ENCODE measurements at places on chromosomes 3 and 15. TPM values are rescaled to one million over a fixed set of nuclear protein-coding genes. Genes with fewer than 3 reads are reported as not detected.

DNA sequence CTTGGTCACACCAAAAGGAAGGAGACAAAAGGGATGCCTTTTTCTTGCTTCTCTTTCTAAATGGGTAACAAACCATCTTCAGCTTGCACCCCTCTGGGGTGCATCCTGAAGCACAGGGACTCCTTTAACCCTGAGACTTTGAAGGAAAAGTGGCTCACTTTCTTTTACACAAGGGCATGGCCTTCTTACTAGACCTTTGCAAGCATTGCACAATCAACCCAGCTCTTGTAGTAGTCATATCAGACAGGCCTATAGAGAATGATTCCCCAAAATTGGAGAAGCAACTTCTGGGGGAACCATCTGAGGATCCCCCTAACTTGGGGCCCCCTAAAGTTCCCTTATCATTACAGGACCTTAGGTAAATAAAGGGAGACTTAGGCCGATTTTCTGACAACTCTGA lies 56.1 kb upstream of the GK5 start:
- no peak overlapping the region for H3K27ac ChIP-seq
- no peaks in the 10 kb centered on the region for H3K36me3 ChIP-seq
- DNase-seq, result no peak
- no peak overlapping the region for H3K4me3 ChIP-seq
- no peaks in the 10 kb centered on the region for H3K27me3 ChIP-seq

Gene MAP6D1
- total RNA-seq, result 31.3 TPM

DNA sequence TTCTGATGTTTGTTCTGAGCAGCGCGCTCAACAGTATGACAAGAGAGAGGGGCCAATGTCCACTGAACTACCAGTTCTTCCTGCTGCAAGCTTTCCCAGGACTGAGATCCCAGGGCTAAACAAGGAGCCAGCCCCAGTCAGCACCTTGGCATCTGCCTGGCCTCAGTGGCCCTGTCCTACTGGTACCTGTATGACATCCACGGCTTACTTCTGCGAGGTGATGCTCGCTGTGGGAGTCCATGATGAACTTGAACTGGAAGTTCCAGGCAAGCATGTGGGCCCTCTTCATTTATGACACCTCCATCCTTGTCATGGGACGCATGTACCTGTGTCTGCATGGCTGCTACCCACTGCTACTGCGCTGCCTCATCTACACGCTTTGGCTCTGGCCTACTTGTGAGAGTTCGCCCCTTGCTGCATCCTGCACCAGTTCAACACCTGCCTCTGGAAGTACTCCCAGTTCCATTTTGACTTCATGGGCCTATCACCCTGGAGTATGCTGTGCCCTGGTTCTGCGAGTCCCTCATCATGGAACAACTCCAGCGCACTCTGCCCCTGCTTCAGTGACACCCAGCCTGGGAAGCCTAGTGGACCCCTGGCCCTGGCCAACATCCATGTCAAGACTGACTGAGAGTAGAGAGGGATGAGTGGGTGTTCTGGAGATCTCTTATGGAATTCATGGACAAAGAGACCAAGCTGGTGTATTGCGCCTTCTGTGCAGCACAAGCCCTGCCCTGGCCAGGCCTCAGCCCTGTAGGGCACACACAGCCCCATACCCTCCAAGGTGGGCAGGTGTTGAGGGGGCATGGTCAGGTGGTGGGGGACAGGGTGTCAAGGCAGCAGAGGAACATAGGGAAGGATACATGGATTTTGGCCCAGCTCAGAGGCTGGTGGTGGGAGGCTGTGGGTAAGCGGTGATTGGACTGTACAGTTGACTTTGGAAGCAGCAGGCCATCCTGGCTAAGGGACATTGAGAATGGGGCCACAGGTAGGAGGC lies 246.8 kb downstream of the NLGN1 start:
- no peak for DNase-seq
- H3K4me1 ChIP-seq, result peaks cover 2% of the 10 kb centered on the region
- no peak overlapping the region for H3K4me3 ChIP-seq
- H3K27me3 ChIP-seq, result no peaks in the 10 kb centered on the region
- no peaks in the 10 kb centered on the region for H3K36me3 ChIP-seq

DNA sequence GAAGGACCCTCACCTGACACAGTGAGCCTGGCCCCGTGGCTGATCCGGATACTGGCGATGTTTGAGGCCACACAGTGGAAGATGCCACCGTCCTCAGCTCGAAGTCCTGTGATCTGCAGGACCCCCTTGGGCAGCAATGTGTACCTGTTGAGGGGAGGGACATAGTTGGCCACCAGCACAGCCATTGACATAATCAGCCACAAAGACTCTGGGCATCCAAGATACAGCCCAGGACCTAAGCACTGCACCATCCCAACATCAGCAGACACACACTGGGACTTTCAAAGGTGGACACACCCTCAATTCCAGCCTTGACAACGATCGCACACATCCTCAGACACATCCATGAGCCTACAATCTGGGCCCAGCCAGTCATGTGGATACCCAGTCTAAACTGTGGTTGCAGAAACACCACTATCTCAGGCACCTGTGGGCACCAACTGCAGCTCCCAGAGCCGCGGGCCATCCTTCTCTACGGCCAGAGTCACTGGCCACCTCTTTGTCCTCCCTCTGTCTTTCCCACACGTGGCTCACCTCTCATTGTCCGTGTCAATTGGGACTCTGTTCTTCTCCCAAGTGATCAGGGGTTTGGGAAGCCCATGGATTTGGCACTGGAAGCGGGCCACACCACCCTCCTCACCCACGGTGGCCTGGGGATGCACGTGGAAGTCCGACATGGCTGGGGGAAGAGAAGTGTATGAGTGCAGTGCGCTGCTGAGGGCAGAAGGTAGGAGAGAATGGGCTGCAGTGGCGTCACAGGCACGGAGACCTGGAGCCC lies 31.0 kb downstream of the RNU5B-1 start:
- no peak overlapping the region for H3K27ac ChIP-seq
- peaks cover 3% of the 10 kb centered on the region for H3K36me3 ChIP-seq
- H3K4me1 ChIP-seq, result peaks cover 15% of the 10 kb centered on the region
- H3K27me3 ChIP-seq, result no peaks in the 10 kb centered on the region
- no peak for DNase-seq
- H3K4me3 ChIP-seq, result no peak overlapping the region

DNA sequence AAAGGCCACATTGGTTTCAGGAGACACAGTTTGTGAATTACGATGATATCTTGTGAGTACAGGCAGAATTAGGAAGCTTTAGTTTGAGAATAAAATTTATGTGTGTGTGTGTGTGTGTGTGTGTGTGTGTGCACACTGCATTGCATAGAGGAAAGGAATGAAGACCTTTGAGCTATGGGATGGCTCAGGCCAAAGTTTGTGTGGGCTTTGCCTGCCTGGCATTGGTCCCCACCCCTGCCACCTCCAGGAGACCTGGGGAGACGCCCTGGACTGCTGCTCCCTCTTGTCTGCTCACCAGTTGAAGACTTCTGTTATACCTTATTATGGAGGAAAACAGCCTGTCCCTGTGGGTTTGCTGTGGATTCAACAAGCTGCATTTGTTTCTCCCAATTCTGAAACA lies 37.2 kb downstream of the TIGIT start:
- no peak overlapping the region for H3K4me3 ChIP-seq
- no peak for DNase-seq
- H3K4me1 ChIP-seq, result no peaks in the 10 kb centered on the region
- H3K27me3 ChIP-seq, result no peaks in the 10 kb centered on the region

DNA sequence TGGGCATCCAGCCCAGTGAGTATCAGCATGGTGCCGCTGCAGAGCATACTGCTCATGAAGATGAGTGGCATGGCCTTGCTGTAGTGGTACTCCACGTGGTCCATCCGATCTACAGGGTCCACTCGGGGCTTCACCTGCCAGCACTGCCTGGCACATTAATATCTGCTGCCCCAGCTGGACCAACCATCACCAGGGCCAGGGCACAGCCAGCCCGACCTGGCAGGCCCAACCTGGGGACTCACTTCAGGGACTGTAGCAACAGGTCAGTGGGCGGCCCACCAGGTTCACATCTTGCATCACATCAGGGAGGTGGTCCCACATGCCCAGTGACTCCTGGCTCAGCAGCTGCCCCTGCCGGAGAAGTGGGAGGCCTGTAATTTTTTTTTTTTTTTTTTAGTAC lies 48.1 kb downstream of the CDIN1 start:
- H3K27me3 ChIP-seq, result no peaks in the 10 kb centered on the region
- H3K4me1 ChIP-seq, result peaks cover 2% of the 10 kb centered on the region
- H3K4me3 ChIP-seq, result no peak overlapping the region
- DNase-seq, result no peak
- H3K27ac ChIP-seq, result no peak overlapping the region
- peaks cover 4% of the 10 kb centered on the region for H3K36me3 ChIP-seq

- no peak overlapping the region for H3K4me3 ChIP-seq
- peak overlapping the region; percentile 73 for H3K27ac ChIP-seq
- no peaks in the 10 kb centered on the region for H3K36me3 ChIP-seq
Measured at GRCh38 chr3:52430416-52430810, 14.5 kb downstream of the SEMA3G start.

Gene ISLR2
- total RNA-seq, result 1.4 TPM

GRCh38 chr15:89221543-89221942 lies at the start of gene RLBP1:
TSS of gene RLBP1 (minus strand) at chr15:89221579. CDS start at chr15:89218975, 2,604 bp downstream.
- no peaks in the 10 kb centered on the region for H3K4me1 ChIP-seq
- H3K36me3 ChIP-seq, result no peaks in the 10 kb centered on the region
- no peak within 1 kb of the TSS for H3K4me3 ChIP-seq
- no peak for DNase-seq
- H3K27ac ChIP-seq, result no peak within 1 kb of the TSS
- H3K27me3 ChIP-seq, result peaks cover 2% of the 10 kb centered on the region

DNA sequence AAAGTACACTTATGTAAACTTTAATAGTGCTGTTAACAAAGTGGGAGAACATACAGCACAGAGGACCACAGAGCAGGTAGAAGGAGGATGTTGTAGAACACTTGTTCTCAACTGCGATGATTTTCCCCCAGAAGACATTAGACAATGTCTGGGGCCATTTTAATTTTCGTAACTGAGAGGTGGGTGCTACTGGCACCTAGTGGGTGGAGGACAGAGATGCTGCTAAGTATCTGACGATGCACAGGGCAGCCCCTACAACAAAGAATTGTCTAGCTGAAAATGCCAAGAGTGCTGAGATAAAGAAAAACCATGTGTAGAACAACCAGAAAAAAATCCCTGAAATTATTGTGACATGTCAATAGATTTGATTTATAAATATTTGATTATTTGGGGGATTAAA lies 5.0 kb upstream of the KBTBD8 start:
- H3K4me3 ChIP-seq, result no peak overlapping the region
- DNase-seq, result no peak
- no peaks in the 10 kb centered on the region for H3K27me3 ChIP-seq
- H3K4me1 ChIP-seq, result peaks cover 5% of the 10 kb centered on the region
- no peaks in the 10 kb centered on the region for H3K36me3 ChIP-seq
- H3K27ac ChIP-seq, result no peak overlapping the region

DNA sequence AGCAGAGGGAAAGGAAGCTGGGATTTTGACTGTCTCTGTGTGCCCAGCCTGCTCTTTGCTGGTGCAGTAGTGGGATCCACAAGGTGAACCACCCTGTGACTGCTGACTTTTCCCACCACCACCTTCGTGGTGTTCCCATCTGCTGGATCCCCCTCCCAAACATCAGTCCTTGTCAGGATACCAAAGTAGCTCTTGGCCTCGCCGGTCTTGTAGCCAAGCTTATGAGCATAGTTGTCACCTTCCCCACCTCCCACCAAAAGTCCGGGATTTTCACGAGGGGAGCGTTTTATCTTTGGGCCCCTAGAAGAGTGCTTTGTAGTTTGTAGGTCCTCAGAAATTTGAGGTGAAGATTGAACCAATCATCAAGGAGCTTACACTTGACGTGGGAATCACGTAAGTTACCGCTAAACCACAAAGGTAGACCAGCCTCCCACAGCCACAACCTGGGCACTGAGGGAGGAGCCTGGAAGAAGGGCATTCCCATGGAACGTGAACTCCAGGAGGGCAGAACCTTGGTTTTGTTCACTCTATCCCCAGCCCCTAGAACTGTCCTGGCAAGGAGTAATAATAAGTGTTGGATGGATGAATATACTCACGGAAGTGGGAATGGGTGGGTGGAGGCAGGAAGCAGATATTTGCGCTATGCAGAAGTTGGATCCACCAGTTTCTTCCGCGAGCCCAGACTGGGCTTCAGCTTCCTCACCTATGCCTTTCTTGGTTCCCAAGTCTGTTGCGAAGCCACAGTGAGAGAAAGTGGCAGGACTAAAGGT lies 814 bp upstream of the TEX264 start:
- no peaks in the 10 kb centered on the region for H3K27me3 ChIP-seq
- peaks cover 14% of the 10 kb centered on the region for H3K4me1 ChIP-seq
- peak overlapping the region; percentile 98 for H3K4me3 ChIP-seq
- H3K27ac ChIP-seq, result peak overlapping the region; percentile 69
- no peak for DNase-seq
- peaks cover 20% of the 10 kb centered on the region for H3K36me3 ChIP-seq

Gene ITGA11
- total RNA-seq, result 10.2 TPM

- no peaks in the 10 kb centered on the region for H3K27me3 ChIP-seq
- no peak for DNase-seq
Measured at GRCh38 chr3:49738067-49738713, 14.4 kb upstream of the GMPPB start.

Gene SLC6A1
- total RNA-seq, result 1.2 TPM

DNA sequence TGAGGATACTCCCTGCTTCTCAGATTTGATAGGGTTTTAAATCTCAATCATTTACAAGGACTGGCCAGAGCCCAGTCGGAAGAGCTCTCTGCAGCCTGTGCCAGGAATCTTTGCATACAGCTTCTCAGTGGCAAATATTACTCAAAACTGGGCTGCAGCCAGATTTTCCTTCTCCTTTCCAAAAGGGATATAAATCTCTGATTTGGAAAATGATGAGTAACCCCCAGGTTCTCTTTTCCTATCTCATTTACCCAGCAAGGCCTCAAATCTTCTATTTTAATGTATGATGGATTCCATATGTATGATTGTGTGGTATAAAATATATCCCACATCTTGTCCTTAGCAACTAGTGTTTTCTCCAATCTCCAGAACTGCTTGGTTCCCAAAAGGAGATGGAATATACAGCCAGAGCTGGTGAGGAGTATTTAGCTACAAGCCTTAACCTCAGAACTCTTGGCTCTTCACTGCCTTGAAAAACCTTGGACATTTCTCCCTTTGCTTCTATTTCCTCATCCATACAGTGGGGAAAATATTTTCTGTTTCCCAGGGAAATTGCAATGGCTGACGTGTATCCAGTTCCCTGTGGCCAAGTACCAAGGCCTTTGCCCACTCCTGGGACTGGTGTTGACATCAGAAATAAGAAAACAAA lies 114.4 kb downstream of the ATG7 start:
- peak overlapping the region; percentile 86 for H3K27ac ChIP-seq
- DNase-seq, result peak; percentile 93
- no peaks in the 10 kb centered on the region for H3K27me3 ChIP-seq
- H3K36me3 ChIP-seq, result peaks cover 4% of the 10 kb centered on the region
- H3K4me3 ChIP-seq, result no peak overlapping the region

Gene CYP1A2
- total RNA-seq, result not detected

- H3K4me3 ChIP-seq, result no peak overlapping the region
- H3K27ac ChIP-seq, result no peak overlapping the region
- no peak for DNase-seq
- no peaks in the 10 kb centered on the region for H3K4me1 ChIP-seq
Measured at GRCh38 chr3:13115991-13116390, 42.8 kb upstream of the IQSEC1 start.

Gene FMN1
- 1.6 TPM for total RNA-seq

Gene THRB
- 3.1 TPM for total RNA-seq

- H3K27me3 ChIP-seq, result no peaks in the 10 kb centered on the region
- H3K27ac ChIP-seq, result no peak overlapping the region
- DNase-seq, result no peak
- no peaks in the 10 kb centered on the region for H3K36me3 ChIP-seq
- peaks cover 6% of the 10 kb centered on the region for H3K4me1 ChIP-seq
- no peak overlapping the region for H3K4me3 ChIP-seq
Measured at GRCh38 chr3:69686056-69686455, 53.2 kb upstream of the MITF start.

Gene PAQR5
- 0.13 TPM for total RNA-seq

All from muscle of leg (tissue), 16 donors.